ENCODE measurements at places on chromosomes 1 and 21. TPM values are rescaled to one million over a fixed set of nuclear protein-coding genes. Genes with fewer than 3 reads are reported as not detected.

DNA sequence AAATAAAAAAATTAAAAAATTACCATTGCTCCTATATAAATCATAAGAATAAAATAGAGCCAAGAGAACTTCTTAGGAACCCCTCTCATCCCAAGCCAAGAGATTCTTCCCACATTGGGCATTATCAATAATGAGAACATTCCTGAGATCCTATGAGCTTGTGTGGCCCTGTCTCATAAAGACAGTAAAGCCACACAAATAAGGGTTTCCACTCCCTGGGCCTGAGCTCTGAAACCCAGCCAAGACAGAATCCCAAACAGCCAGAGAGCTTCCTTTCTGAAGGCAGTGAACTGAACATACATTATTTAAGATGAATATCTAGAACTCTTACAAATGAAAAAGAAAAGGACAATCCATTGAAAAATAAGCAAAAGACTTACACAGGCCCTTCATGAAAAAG lies 68.3 kb downstream of the SLC45A1 start:
- DNase-seq, result no peak

Gene RGS13
- total RNA-seq, result not detected

GRCh38 chr1:245717611-245718010 lies 562.8 kb downstream of the KIF26B start:
- no peak for DNase-seq

DNA sequence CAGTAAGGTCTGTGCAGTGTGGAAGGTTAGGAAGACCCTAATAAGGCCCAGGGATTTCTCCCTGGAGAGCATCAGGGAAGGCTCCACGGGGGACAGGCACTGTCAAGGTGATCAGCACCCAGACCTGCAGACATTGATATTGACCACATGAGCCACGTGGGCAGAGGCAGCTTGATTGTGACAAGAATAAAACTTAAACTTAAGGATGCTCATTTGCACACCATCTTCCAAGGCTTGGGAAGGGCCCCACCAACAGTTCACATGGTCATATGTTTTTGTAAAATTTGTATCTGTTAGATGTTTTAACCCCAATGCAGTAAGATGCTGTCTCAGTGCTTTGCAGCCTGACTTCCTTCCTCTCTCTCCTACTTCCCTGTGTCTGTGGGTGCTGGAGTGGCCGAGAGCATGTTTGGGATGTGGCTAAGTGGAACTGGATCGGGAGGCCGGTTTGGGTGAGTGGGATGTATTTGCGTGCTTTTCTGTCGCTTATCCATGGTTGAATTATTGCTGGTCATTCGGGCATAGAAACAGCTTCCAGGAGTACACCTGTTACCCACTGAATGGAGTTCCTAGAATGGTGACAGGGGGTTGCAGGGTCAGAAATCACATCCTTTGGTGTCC lies 49.8 kb upstream of the OLIG2 start:
- DNase-seq, result no peak

DNA sequence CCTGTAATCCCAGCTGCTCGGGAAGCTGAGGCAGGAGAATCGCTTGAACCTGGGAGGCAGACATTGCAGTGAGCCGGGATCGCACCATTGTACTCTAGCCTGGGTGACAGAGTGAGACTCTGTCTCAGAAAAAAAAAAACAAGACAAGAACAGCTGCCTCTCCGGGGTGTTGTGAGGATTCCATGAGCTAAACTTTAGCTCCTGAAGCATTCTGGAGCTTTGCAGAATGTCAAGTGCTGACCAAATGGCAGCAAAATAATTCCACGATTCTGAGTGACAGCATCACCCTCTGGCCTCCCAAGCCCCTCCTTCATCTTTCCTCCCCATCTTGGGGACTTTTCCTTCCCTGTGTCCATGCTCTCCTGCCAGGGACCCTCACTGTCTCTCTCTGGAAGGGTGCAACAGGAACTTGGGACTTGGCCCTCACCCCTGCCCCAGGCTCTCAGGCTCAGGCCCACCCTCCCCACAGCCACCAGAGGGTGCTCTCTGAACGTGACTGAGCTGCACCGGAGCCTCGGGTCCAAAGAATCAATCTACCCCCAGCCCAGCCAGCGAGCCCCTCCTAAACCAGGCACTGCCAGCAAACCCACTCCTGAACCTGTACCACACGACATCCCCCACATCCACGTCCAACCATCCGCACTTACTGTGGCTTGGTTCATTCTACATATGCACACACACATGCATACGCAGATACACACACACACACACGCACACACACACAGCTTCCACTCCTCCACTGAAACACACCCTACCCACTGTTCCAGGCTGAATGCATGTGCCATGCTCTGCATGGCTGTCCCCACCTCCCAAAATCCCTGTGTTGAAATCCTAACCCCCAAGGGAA lies 45.7 kb downstream of the ACOT7 start:
- peak; percentile 63 for DNase-seq

DNA sequence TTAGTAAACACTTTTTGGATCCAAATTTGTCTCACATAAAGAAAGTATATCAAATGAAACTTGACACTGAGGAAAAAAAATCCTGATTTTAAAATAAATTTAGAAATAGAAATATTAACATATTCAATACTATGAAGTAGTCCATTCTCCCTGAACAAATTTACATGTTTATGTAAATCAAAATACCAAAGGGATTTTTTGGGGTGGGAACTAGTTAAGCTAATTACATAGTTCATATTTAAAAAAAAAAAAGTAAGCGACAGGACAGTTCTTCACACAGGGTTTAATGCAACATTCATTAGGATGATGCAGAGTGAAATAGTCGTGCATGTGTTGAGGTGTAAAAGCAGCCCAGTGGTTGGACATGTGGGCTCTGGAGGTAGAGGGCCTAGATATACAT lies 433.5 kb upstream of the B3GALT2 start:
- no peak for DNase-seq

Gene ANKRD13C
- total RNA-seq, result 21.3 TPM

GRCh38 chr1:76121850-76122249 lies 47.3 kb downstream of the ST6GALNAC3 start:
- no peak for DNase-seq

DNA sequence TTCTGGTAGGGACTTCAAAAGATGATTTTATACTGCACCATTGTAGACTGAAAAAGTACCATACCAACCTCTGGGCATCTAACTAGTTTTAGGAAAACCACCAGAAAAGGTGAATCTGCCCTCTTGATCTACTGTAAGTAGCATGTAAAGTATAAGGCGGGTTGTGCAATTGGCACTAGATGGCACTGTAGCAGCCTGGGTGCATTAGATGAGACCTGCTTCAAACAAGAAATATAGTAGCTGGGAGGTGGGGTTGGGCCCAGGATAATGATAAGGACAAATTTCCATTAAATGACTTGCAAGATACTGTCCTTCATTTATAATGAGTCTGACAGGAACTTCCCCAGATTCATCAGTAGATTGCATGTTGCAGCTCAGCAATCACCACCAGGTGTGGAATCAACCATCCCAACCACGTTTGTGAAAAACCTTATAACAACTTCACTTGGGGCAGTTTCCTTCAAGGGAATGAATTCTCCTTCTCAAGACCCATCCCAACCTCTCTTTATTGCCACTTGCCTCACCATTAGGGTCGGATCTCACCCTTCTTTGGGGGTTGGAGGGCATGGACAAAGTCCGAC lies 37.3 kb upstream of the IL10 start:
- no peak for DNase-seq

DNA sequence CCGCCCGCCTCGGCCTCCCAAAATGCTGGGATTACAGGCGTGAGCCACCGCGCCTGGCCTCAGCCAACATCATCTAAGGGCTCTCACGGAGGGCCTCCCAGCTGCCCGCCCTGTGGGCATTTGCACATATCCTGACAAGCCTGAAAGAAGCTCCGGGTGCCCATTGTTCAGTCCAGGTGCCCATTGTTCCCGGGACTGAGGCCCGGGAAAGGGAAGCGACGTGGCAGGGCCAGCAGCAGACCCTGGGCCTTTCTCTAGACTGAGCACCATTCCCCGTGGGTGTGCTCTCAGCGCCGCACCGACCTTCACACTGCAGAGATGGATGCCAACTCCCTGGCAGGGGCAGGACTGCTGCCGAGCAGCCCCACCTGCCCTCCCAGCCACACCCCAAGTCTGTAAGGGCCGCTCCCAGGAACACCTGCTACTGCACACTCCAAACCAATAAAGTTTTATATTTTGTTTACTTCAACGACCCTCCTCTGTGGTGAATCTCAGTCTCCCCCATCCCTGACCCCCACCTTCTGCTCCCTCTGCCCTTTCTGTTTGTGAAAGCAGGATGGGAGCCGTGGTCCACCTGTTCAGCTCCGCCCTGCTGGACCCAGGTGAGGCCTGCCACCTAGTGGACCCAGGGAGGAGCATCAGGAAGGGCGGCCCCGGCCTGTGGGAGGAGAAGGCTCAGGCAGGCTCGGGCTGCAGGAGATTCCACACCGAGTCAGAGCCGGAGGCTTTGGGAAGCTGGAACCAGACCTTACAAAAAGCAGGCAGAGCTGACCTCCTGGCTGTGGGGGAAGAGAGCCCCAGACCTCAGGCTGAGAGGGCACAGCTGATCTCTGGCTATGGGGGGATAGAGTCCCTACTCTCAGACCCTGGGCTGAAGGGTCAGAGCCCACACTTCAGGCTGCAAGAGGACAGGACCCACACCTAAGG lies 1.1 kb upstream of the TMEM82 start:
- peak; percentile 85 for DNase-seq

Gene ZBED6
- 21.4 TPM for total RNA-seq

Gene DMRTA2
- total RNA-seq, result 39.1 TPM

Gene ASAP3
- total RNA-seq, result 19.7 TPM

- DNase-seq, result no peak
Measured at GRCh38 chr1:4001461-4001860, 101.4 kb upstream of the C1orf174 start.

- no peak for DNase-seq
Measured at GRCh38 chr1:56578963-56579875, at the start of gene PLPP3. TSS of gene PLPP3 (minus strand) at chr1:56579563. CDS start at chr1:56579016, 547 bp downstream.

Gene GOLT1A
- total RNA-seq, result not detected
